ENCODE measurements at places on chromosomes 3 and 15. TPM values are rescaled to one million over a fixed set of nuclear protein-coding genes. Genes with fewer than 3 reads are reported as not detected.

The HTD2 gene
- 8.1 TPM for total RNA-seq

The FOXL2NB gene
- total RNA-seq, result 0.14 TPM

The AADAC gene
- not detected for total RNA-seq

The ACAD11 gene
- 20.6 TPM for total RNA-seq

The KBTBD13 gene
- not detected for total RNA-seq

The LRRC49 gene
- total RNA-seq, result 10.0 TPM

The ANKUB1 gene
- not detected for total RNA-seq

The LSMEM2 gene
- total RNA-seq, result not detected

The CXCR6 gene
- not detected for total RNA-seq

The GPD1L gene
- total RNA-seq, result 24.6 TPM

The TLR9 gene
- total RNA-seq, result under 0.01 TPM

The PLSCR2 gene
- total RNA-seq, result not detected

The UACA gene
- total RNA-seq, result 122 TPM

The EIF5A2 gene
- total RNA-seq, result 8.4 TPM

The GOLGA6L7 gene
- total RNA-seq, result not detected

The PIF1 gene
- 24.7 TPM for total RNA-seq

The GASK1A gene
- not detected for total RNA-seq

The SEMA6D gene
- total RNA-seq, result 10.0 TPM

The SYNPR gene
- not detected for total RNA-seq

The NOX5 gene
- 0.07 TPM for total RNA-seq

All from thoracic aorta endothelial cell (primary cell).